ENCODE measurements at places on chromosomes 6 and 20. TPM values are rescaled to one million over a fixed set of nuclear protein-coding genes. Genes with fewer than 3 reads are reported as not detected.
A peak's percentile ranks its signal among the peaks of the same experiment; 100 is the strongest.

The NEURL2 gene
- 6.3 TPM for total RNA-seq

DNA sequence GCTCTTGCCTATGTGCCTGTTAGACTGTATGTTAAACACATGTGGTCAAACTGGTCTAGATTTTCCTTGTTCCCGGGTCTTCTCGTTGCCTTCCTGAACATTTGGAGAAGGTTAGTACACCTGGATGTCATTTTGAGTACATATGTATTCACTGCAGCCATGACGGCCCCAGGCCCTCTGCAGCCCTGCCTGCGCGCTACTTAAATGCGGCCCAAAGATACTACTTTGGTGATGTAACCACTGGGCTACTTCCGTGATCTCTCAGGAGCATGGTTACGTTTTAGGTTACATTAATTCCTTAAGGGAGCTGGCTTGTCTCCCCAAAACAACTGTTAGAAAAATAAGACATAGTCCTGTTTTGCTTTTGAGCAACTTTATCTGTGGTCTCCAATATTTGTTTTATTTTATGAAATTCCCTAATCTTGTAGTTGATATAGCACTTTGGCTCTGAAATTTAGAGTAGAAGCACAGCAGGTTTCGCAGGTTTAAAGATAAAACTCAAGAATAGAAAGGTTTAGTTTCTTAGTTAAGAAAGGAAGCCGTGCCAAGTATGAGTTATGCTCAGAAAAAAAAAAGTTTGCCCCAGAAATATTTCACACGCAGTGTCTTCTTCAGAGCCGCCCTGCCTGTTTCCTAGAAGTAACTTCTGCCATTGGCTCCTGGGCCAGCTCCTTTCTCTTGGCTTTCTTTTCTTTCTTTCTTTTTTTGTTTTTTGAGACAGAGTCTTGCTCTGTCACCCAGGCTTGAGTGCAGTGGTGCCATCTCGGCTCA lies 38.1 kb downstream of the TIAM2 start:
- no peak for DNase-seq

The BACH2 gene
- 12.3 TPM for total RNA-seq

The ADAM33 gene
- total RNA-seq: 0.47 TPM

The OXT gene
- total RNA-seq: not detected

DNA sequence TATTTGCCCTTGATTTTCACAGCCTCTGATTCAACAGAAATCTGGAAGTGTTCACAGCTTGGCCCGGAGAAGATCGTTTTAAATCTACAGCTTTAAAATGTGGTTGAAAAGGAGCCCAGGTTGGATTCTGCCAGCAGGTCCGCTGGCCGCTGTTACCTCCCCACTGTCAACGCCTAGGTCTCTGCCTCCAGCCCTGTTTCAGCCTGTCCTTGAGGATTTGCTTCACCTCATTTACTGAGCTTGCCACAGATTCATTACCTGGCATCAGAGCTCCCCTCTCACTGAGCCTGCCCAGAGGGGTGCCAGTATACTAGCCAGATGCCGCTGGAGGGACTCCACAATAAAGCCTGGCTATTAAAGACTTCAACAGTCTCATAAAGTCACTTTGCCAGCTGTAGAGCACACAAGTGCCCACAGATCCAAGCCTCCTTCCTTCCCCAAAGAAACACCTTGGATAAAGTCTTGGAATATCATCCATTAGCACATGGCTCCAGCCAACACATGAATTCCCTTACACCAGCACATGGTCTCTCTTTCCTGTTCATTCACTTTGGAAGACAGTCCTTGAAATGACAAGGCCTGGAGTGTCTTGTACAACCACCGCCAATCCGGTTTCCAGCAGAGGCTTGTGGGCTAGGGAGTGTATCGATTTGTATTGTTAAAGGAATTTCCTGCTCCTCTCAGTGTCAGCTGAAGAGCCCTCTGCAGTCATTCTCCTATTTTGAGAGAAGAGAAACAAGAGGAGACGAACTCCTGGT lies 9.5 kb upstream of the NR2E1 start:
- DNase-seq: no peak

- no peak for DNase-seq
Measured at GRCh38 chr6:154134471-154135147, 95.6 kb downstream of the OPRM1 start.

- no peak for DNase-seq
Measured at GRCh38 chr20:32130352-32130751, 20.8 kb downstream of the TM9SF4 start.

- DNase-seq: no peak
Measured at GRCh38 chr20:54234991-54235390, 27.1 kb downstream of the PFDN4 start.

DNA sequence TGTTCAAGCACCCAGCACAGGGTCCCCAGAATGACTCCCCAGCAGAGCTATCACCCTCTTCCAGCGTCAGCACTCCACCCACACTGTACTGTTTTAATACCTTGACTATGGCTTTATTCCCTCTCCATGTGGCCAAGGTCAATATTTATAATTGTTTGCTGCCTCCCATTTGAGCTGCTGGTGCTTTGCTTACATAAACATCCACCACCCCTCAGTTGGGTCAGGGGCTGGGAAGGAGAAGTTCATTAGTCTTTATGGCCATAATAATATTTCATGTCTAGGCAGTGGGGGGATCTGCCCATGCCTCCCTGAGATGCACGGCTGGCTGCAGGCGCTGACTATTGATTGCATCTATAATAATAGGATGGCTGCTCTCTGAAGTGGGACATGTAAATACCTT lies 41.8 kb upstream of the SAYSD1 start:
- DNase-seq: no peak

- DNase-seq: no peak
Measured at GRCh38 chr20:45647441-45648050, 16.5 kb upstream of the WFDC9 start.

GRCh38 chr6:18004256-18004985 lies 17.0 kb upstream of the KIF13A start:
- DNase-seq: no peak

The TRIM31 gene
- not detected for total RNA-seq

GRCh38 chr20:14723614-14724013 lies 386.2 kb upstream of the FLRT3 start:
- no peak for DNase-seq

- DNase-seq: peak; percentile 45
Measured at GRCh38 chr6:167827583-167828324, 1.0 kb downstream of the AFDN start.

DNA sequence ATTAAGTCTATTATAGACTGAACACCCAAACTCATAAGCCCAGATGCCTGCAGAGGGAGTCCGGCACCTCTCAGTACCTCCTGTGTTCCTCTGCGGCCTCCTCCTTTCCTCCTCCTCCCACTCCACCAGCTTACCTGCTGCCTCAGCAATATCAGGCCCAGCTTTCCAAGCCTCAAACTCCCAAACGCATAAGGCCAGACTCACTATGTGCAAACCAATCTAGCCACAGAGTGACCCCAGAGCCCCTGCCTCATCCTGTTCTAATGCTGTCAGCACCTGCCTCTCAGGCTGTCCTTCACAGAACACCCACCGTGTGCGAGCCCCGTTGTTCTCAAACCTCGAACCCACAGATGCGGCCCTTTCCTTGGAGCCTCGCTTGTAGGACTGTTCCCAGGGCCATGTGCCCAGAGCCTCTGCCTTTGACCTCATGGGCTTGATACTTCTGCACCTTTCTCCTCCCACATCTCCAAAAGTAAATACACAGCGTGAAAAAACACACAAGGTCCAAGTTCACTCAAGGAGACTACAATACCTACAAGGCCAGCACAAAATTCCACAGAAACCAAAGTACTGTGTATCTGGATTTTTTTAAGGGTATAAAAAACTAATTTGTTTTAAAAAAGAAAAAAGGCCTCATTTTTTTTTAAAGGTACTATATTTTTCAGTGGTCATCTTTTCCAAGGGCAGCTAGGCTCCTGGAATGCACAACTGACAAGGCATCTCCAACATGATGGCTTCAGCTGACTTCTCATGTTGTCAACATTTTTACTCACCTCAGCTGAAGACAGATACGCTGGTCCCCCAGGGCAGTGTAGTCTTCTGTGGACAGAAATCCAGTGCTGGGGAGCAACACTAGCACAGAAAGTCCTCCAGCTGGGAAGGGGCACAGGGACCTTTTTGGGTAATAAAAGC lies 52.3 kb downstream of the ABHD12 start:
- no peak for DNase-seq

GRCh38 chr6:14838133-14838583 lies 407.7 kb upstream of the JARID2 start:
- DNase-seq: no peak

- DNase-seq: no peak
Measured at GRCh38 chr6:45428727-45429126, 51.0 kb upstream of the SUPT3H start.

- no peak for DNase-seq
Measured at GRCh38 chr20:3420211-3420707, 12.8 kb upstream of the DNAAF9 start.

GRCh38 chr6:170269846-170270541 lies 20.9 kb downstream of the DLL1 start:
- DNase-seq: no peak

The NT5E gene
- total RNA-seq: 38.2 TPM

The BPIFA1 gene
- not detected for total RNA-seq

GRCh38 chr20:45011108-45011526 lies 44.8 kb downstream of the STK4 start:
- peak; percentile 15 for DNase-seq

- DNase-seq: no peak
Measured at GRCh38 chr20:34983995-34984735, 28.5 kb downstream of the MYH7B start.

DNA sequence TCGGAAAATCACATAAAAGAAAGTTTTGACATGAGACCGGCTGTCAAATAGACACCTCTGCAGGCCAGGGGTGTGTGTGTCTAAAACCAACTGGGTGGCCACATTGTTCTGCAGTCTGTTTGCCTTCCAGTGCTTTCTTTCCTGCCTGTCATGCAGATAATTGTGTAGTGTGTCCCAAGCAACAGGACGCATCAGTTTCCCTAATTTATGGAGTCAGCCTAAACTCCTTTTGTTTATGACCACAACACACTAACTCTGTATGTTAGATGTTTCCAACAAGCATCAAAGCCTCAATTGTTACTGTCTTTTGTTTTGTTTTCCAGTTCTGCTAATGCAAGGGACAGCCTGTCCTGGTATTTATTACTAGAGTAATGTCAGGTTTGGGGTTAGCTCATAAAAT lies 205.7 kb downstream of the ATXN1 start:
- DNase-seq: no peak

Measured in progenitor cell of endocrine pancreas (in vitro differentiated cells).